ENCODE measurements at places on chromosomes 7 and 10.

DNA sequence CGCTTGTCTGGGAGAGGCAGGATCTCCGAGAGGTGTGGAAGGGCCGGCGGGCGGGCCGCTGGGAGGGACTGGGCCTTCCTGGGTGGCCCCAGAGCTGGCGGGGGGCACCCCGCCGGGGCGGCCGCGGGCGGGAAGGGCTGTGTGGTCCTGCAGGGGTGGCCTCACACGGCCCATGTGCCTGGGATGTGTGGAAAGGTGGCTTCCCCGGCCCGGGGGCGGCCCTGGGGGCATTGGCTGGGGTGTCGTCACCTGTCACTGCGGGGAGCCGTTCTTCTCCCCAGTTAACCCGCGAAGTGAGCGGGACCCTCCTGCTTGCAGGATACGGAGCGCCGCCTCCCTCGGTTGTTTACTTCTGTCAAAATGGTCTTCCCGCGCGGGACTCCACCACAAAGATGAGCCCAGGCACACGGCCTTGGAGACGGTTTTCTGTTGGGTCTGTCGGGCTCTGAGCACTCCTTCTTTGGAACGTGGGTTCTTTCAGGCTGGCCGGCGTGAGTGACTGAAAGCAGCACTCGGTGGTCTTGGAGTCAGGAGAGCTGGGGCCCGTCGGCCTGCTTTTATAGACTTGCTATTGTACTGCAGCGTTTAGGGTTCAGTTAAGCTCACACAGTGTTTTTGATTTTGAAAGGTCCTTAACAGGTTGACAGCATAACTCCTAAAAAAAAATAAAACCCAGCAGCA, 700 bp downstream of the SMC3 start:
- DNase-seq = peak; percentile 13

DNA sequence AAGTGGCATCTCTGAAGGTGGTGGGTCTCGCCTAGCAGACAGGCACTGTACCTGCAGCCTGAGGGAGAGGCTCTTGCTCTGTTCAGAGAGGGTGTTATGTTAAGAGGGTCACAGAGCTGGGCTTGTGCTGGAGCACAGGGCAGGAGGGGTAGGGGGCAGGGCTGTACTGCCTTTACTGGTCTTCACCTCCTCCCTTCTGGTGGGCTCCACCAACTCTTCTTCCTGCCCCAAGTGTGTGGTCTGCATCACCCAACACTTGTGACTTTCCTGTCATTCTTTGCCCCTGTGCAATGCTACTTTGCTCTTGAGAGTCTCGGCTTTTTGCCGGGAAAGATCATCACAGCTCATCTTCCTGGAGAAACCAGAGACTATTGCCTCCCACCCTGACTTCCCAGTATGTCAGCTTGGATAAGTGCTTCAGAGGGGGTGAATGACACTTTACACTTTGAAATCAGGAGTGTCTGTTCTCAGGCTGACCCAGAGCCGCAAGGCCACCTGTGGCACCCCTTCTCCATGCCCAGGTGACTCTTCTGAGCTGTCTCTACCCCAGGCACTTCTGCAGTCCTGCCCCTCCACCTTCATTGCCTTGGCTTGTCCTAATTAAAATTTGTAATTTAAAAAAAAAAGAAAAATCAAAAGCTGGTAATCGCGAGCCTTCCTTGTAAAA, 38.4 kb upstream of the IKZF1 start:
- no peak for DNase-seq

- no peak for DNase-seq
Observed at GRCh38 chr10:121205625-121206024, 354.5 kb downstream of the WDR11 start.

- no peak for DNase-seq
Observed at GRCh38 chr7:53458636-53459035, 423.2 kb downstream of the POM121L12 start.

GRCh38 chr10:58588673-58589265, 76.1 kb downstream of the BICC1 start:
- DNase-seq = no peak

GRCh38 chr10:75531571-75532031, 100.2 kb downstream of the LRMDA start:
- no peak for DNase-seq

DNA sequence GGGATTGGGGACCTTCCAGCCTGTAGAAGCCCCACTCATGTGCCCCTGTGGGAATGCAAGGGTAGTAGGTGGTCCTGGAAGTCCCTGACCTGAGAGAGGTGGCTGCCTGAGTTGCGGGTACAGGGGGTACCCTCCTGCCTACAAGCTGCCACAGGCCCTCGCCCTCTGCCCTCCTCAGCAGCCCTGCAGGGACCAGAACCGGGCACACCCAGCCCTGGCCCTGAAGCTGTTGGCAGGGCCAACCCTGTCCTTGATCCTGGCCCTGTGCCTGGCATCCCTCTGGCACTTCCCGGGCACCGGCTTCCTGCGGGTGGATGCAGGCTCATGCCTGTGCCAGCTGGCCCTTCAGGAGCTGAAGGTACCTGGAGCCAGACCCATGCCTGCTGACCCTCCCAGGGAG, 54.9 kb upstream of the ELN start:
- no peak for DNase-seq

GRCh38 chr10:126215746-126216631, 172.3 kb downstream of the ADAM12 start:
- DNase-seq = no peak

GRCh38 chr7:104179178-104179577, 28.6 kb downstream of the ORC5 start:
- DNase-seq = no peak

DNA sequence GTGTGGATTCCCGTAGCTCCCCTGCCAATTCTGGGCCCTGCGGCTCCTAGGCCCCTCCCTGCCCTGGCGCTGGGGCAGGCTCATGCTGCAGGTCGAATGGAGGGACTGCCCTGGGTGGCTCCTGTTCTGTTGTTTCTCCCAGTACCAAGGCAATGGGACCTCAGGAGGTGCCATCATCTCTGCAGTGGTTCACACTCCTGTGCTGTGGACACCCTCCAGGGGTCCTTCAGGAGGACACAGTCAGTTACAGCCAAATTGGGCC, 138.3 kb downstream of the ZMIZ1 start:
- no peak for DNase-seq

- DNase-seq = no peak
Observed at GRCh38 chr10:4883079-4883739, 57.2 kb downstream of the AKR1E2 start.

GRCh38 chr7:90119178-90119971, 34.9 kb upstream of the STEAP1 start:
- DNase-seq = no peak

- no peak for DNase-seq
Observed at GRCh38 chr10:93505075-93505474, 8.7 kb downstream of the CEP55 start.

DNA sequence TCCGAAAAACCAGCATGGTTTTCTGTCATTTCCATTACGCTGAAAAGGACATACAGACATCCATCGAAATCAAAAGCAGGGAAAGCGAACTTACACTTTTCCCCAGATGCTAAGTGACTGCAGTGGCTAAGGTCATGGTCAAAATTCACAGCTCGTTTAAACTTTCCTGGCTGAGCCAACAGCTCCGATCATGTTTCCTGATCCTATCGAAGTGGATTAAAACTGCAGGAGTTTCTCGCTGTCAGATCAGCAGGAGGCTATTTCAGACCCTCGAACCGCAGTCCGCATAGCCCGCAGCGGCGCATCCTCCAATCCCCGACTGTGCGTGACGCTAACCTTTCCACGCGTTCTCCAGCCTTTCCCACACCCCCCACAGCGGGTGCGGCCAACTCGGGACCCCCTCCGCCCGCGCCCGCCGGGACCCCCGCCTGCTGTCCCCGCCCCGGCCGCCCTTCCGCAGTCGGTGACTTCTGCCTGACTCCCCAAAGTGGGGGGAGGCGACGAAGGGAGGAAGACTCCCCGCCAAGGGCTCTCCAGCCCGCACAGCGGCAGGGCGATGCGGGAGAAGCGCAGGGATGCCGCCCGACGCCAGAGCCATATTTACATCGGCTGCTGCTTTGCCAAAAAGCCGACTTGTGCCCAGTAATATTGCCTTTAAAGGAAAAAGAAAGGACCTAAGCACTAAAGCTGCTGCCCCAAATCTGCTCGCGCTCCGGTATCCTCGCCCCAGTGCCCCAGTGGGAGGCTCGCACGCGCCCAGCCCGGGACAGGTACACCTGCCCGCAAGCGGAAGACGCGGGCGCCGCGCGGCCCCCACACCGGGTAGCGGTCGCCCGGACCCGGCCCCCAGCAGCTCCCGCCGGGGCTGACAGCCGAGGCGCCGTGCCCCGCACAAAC, 1.2 kb downstream of the PIP4K2A start:
- DNase-seq = peak; percentile 13

DNA sequence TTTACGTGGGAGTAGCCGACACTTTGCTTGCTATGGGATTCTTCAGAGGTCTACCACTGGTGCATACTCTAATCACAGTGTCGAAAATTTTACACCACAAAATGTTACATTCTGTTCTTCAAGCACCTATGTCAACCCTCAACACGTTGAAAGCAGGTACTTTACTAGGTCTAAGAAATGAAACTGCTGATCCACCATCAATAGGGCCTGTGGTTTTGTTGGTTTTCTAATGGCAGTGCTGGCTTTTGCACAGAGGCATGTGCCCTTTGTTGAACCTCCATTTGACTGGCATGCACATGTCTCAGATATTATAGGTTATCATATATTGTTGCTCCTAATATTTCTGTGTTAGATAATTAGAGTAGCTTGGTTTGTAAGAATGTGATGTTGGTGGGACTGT, 123.8 kb downstream of the CFTR start:
- DNase-seq = no peak

DNA sequence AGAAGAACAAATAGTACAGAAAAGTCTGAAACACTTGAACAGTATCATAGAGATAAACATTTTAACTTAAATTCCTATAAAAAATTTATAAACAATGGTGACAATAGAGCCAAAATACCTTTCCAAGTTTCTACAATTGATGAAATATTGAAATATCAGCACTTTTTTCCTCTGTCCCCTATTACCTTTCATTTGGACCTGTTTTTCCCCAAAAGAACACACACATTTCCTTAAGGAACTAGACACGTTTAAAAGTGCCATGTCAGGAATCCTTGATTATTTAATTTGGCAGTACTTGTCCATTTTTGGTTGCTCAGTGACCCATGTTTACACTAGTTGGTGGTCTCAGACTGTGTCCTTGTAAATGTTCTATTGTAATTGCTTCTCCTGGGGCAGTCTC, 162.6 kb downstream of the CTNNA3 start:
- DNase-seq = no peak

DNA sequence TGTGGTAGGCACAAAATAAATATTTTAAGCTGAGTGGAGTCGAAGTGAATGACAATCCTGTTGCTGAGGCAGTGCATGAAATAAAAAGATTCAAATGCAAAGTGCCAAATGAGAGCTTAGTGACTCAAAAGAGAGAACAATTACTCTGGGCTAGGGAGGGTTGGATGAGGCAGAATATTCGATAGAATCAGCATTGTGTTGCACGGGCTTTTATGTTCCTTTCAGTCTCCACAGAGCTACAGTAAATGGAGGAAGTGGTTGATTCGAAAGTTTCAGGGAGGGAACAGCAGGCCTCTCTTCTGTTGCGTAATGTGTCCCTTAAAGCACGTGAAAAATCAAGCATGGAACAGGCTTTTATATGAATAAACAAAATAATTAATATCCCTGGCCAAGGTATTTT, 599.3 kb upstream of the CELF2 start:
- DNase-seq = no peak

DNA sequence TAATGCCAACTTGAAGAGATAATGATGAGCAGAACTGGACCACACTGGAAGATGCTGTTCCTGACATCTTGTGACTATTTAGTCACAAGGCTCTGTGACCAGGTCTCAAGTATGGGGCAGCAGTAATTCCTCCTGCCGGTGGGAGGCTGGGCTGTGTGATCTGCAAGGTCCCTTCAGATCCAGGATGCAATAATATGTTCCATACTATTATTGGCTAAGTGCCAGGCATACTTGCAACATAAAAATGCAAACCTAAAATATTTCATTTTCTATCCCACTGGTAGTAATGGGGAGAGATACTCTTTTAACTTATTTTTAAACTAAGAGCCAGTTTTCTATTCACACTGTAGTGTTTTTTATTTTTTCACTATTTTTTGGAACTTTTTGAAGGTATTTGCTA, 171.5 kb downstream of the CYP26A1 start:
- DNase-seq = no peak

DNA sequence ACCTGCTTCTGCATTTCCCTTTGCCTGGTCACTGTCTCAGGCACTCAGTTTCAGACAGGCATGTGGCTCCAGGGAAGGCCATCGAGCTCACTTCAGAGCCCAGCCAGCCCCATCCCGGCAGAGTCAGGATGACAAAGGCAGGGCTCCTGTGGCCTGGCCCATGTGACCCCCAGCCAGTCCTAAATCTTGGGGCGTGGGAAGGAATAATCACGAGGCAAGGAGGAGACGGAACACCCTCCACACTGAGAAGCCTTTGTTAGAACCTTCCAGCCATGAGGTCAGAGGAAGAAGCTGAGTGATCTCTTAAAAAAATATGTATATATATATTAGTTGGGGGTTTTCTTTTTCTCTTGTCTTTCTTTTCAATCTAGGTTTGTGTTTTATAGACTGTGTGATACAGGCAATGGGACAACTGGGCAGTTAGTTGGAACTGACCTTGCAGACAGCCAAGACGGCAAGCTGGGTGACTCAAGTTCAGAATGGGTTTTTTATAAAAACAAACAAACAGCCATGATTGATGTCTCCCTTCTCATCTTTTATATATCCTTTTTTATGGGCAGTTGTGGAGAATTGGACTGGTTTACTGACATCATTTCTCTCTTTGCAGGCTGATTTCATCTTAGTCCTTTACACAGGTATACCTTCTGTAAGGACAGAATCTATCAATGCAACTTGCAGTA, 60.8 kb downstream of the CHN2 start:
- no peak for DNase-seq

DNA sequence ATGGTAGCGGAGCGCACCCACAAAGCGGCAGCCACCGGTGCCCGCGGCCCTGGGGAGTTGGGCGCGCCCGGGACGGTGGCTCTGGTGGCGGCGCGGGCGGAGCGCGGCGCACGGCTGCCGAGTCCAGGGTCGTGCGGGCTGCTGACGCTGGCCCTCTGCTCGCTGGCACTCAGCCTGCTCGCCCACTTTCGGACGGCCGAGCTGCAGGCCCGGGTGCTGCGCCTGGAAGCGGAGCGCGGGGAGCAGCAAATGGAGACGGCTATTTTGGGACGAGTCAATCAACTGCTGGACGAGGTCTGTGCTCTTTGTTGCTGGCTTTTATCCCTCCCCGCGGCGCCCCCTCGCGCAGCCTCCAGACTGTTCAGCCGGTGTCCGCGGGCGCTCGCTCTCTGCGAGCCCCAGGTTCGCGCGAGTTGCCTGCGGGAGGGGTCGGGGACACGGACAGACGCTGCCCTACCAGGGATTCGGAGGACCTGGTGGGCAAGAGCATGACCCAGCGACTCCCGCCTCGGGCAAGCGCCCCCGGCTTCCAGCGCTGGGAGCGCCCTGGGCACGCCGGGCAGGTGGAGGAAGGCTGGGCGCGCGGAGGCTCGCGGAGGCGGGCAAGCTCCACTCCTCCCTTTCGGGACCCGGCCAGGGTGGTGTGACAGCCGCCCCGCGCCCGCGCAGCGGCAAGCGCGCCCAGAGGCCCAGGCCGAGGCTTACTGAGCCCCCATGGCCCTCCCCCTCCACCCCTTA, 887 bp downstream of the COL13A1 start:
- no peak for DNase-seq

Measured in stimulated activated CD8-positive, alpha-beta memory T cell treated with anti-CD3 and anti-CD28 coated beads, Interleukin-7, amount 100 ng/mL, for 1 hour (primary cell).